ENCODE measurements at places on chromosomes 16 and 17.
A peak's percentile ranks its signal among the peaks of the same experiment; 100 is the strongest.

DNA sequence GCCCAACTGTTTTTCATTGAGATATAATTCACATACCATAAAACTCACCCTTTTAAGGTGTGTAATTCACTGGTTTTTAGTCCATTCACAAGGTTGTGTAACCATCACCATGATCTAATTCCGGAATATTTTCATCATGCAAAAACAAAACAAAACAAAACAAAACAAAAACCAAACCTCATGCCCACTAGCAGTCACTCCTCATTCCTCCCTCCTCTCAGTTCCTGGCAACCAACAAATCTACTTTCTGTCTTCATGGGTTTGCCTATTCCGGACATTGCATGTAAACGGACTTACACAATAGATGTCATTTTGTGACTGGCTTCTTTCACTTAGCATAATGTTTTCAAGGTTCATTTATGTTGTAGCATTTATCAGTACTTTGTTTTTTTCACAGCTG is 4.5 kb upstream of the NOD2 start:
- no peak for DNase-seq

DNA sequence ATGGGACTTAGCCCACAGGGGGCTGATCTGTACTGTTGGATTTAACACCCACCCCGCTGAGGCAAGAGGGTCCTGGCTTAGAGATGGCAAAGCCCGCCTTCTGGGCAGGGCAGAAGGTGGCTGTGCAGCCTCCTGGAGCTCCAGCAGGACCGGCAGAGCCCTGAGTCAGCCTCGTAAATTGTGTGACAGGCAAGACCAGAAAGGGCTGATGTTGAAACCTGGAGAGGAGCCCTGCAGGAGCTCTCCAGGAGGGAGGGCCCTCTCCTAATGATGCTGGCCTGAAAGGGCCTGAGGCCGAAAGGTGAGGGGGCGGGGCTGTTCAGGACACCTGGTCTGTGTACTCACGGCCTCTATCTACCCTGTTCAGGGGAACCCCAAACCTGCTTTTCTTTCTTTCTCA is 22.5 kb upstream of the MYO15B start:
- peak; percentile 26 for DNase-seq

- no peak for DNase-seq
Observed at GRCh38 chr16:50696126-50696525, 2.7 kb downstream of the NOD2 start.

- DNase-seq, result no peak
Observed at GRCh38 chr17:16455997-16456741, 35.8 kb downstream of the LRRC75A start.

GRCh38 chr16:23724096-23724784 is 11.2 kb upstream of the ERN2 start:
- no peak for DNase-seq

- no peak for DNase-seq
Observed at GRCh38 chr16:69834807-69835466, 72.8 kb downstream of the WWP2 start.

- no peak for DNase-seq
Observed at GRCh38 chr16:67378642-67379041, 14.7 kb downstream of the TPPP3 start.

DNA sequence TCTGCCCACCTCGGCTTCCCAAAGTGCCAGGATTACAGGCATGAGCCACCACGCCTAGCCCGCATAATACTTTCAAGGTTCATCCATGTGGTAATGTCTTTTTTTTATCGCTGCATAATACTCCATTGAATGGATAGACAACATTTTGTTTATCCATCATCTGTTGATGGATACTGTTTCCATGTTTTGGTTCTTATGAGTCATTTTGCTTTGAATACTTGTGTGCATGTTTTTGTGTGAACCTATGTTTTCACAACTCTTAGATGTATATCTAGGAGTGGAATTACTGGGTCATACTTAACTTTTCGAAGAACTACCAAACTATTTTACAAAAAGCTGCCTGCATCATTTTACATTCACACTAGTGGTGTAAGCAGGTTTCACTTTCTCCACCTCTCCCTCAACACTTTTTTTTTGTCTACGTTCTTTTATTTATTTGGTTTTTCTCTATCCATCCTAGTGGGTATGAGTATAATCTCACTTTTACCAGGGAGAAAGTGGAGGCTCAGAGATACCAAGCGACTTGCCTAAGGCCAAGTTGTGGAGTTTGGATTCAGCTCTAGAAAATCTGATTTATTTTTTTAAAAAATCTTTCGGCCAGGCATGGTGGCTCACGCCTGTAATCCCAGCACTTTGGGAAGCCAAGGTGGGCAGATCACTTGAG is 151.2 kb downstream of the CMIP start:
- peak; percentile 31 for DNase-seq

GRCh38 chr17:62693616-62694409 is 66.3 kb downstream of the MRC2 start:
- peak; percentile 60 for DNase-seq

- DNase-seq, result no peak
Observed at GRCh38 chr17:77779711-77780539, 178.6 kb upstream of the TNRC6C start.
